ENCODE measurements at places on chromosomes 4 and X. TPM values are rescaled to one million over a fixed set of nuclear protein-coding genes. Genes with fewer than 3 reads are reported as not detected.

- no peak for DNase-seq
These were observed 296.1 kb downstream of the TRIML1 start for GRCh38 chr4:188435381-188435780.

DNA sequence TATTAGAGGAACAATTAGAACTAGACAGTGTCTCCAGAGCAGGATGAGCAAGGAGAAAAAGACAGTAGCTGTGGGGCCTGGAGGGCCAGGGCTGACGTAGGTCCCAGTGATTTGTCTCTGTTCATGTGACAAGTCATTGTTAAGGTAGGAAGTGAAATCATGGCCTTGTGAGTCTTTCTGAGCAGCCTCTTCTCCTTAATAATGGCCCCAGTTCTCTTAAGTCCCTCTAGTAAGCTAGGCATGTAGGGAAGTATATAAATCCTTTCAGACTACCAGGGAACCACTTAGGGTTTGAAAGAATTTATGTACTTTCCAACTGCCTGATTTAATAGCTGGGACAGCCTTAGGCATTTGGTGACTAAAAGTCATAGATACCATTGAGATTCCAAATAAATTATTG is 133.0 kb downstream of the KLHL8 start:
- no peak for DNase-seq

THOC2 gene
- 65.9 TPM for total RNA-seq

TMEM35A gene
- total RNA-seq, result 0.10 TPM

DNA sequence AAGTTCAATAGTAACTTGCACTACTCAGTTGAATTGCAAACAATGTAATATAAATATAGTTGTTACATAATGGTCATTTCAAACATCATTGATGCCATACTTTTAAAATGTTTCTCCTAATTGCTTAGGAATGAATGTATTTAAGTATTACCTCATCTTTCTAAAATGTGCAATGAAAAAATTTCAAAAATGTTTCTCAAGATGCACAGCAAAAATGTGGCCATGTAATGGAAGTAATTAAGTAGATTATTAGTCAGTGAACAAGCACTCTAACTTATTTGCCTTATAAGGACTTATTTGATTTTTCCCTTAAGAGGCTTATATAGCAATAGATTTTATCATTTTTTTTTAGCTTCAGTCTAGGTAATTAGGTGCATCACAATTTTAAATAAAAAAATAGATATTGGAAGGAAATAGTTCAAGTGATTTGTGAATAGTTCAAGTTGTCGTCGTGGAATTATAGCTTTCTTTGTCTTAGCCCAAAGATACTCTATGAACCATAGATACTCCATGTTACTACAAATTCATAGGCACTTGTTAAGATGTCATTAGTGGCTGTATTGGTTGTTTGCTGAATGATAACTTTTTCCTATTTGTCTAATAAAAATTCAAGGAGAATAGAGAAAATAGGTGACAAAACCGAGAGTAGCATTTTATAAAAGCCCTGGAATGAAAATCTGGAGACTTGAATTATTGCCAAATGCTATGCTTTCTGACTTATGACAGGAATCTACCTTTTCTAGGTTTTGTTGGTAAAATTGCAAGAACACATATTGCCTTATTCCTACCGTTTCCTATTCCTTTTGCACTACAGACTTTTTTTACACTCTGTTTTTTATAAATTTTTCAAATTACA is 118.5 kb downstream of the TLL1 start:
- no peak for DNase-seq

GRCh38 chrX:78931814-78932213 is 13.4 kb upstream of the P2RY10 start:
- no peak for DNase-seq

GIMD1 gene
- not detected for total RNA-seq

- no peak for DNase-seq
These were observed 29.4 kb downstream of the PTTG2 start for GRCh38 chr4:37989398-37990260.

- no peak for DNase-seq
These were observed at the start of gene BGN for GRCh38 chrX:153494541-153495361. Gene BGN (plus strand): TSS chrX:153494980. CDS start chrX:153504632, 9,652 bp downstream.

DNA sequence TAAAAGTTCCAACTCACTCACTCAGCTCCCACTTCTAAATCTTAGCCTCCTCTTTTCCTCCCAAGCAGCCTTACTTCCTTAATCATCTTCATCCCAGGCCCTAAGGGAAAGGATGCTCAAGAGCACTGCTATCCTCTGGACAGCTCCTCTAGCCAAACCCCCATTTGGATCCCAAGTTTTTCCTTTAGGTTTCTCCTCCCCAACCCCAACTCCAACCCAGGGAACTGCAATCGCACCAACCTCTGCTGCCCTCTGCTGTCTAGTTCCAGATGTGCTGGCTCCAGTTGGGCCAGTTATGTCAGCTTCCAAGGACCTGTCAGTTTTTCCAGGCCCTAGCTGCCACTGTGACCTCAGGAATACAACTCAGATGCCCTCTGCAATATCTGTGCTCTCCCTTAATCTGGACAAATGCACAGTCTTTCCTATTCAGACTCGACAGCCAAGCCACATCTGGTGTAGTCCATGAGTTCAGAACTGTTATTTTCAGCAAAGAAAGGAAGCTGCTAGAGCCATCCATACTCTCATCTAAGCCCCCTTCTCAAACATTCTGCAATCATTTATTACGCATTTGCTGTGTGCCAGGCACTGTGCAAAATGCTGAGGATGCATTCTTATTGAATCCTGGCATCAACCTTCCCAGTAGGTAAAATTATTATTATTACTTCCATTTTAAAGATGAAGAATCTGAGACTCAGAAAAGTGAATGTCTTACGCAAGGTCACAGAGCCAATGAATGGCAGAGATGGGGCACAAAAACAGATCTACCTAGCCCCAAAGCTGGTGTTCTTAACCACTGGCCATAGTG is 12.3 kb upstream of the XPNPEP2 start:
- peak; percentile 37 for DNase-seq

- DNase-seq, result no peak
These were observed 6.3 kb upstream of the KCNIP4 start for GRCh38 chr4:21954916-21955315.

DNA sequence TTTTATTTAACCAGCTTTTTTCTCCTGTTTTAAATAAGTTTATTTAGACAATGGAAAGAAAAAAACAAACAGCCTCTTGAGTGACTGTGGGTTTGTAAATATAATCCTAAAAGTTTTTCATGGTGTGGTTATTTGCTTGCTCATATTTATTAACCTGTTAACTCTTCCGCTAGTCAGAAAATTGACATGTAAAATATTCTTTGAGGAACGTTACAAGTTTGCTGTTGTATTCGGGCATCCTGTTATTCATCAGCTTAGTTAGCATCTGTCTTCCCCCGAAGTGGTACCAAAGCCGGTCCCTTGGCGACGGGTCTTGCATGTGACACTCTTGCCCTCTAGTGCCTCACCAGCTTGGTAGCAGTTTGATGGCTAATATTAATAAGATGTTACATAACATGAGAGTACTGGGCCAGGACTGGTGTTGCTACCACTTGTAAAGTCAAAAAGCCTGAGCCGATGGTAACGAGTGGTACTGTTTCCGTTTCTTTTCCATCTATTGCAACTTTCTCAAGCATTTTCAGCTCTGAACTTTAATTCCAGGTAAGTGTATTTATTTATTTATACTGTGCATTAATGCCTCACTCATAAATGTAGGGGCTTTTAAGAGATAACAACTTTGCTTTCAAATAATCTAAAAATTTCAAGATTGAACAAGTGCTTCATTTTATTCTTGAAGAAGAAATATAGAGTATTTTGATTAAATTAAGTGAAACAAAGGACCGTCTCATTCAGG is at the start of gene NDST3:
Gene NDST3 (plus strand): TSS at position 434 of the 733 bp plus-strand sequence. CDS start 19,425 bp downstream, outside the sequence.
- DNase-seq, result no peak

GRCh38 chr4:38667085-38667893 is 3.3 kb downstream of the KLF3 start:
- DNase-seq, result peak; percentile 95

DCHS2 gene
- total RNA-seq, result 0.42 TPM

DNA sequence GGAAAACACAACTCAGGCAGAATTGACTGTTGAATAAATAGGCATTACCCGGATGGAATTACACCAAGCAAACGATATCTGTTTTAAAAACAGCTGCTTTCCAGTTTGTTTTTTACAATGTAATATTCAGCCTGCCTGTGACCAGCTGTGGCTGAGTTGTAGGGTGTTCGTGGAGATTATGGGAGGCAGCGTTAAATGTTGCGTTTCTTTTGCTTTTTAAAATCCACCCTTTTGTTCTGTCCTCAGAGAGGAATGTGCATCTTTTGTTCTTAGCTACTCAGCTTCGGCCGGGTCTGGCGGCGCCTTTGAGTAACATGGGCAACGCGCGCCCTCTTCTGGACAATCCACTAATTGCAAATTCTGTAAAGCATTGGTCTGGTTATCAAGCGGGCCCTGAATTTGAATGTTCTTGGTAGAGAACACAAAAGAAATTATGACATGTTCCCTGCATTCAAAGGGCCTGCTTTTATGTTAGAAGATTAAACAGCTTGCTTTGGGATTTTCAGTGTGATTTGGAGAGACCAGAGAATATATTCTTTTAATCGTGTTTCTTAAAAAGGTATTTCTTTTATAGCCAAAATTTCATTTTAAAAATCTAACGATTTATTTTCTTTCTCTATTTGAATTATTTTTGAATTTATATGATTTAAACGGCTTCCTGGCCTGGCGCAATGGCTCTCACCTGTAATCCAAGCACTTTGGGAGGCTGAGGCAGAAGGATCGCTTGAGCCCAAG is 76.3 kb upstream of the TRIM2 start:
- DNase-seq, result peak; percentile 92

- no peak for DNase-seq
These were observed 211.3 kb upstream of the RPS6KA3 start for GRCh38 chrX:20477836-20478524.

GRCh38 chrX:12906046-12906761 is at the start of gene TLR8:
Gene TLR8 (plus strand): TSS chrX:12906620. CDS start chrX:12906707, 87 bp downstream.
- no peak for DNase-seq

DNA sequence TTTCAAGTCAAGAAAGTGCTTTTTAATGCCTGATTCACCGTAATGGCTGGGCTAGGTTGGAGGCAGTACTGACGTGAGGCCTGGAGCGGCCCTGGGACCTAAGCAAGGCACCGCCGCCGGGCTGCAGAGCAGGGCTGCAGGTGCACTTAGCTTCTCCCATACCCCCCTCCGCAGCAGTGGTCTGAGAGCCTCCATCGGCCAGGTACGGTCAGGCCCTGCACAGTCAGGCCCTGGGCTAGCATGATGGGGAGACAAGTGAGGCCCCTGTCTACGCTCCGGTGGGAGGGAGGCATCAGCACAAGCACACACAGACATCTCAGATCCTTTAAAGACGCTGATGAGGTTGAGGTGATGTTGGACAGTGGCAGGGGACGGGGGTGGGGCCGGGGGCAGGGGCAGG is 4.7 kb downstream of the MAEA start:
- DNase-seq, result no peak

GRCh38 chr4:184734758-184735157 is 862 bp upstream of the CENPU start:
- no peak for DNase-seq

RNF175 gene
- 0.10 TPM for total RNA-seq

DNA sequence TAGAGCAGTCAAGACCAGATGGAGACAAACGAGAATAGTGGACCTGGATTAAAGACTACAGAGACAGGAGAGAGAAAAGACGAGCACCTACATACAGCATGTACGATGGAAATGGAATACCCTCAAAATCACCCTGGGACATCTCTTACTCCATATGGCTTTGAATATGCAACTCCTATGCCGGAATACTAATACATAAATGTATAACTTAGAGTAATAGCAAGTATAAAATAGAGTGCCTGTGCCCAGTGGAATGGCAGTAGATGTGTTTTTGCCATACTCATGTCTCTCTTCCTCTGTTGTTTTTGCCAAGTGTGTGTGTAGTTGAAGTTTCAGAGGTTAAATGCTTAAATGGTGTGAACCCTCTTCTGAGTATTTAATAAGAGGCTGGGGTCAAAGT is 39.8 kb upstream of the LIMCH1 start:
- no peak for DNase-seq

EPHA5 gene
- total RNA-seq, result 0.45 TPM

GRCh38 chr4:145058256-145058655 is 39.7 kb downstream of the ANAPC10 start:
- DNase-seq, result no peak

FOXR2 gene
- not detected for total RNA-seq

GRCh38 chrX:49176421-49177326 is 5.0 kb downstream of the PLP2 start:
- DNase-seq, result no peak

DNA sequence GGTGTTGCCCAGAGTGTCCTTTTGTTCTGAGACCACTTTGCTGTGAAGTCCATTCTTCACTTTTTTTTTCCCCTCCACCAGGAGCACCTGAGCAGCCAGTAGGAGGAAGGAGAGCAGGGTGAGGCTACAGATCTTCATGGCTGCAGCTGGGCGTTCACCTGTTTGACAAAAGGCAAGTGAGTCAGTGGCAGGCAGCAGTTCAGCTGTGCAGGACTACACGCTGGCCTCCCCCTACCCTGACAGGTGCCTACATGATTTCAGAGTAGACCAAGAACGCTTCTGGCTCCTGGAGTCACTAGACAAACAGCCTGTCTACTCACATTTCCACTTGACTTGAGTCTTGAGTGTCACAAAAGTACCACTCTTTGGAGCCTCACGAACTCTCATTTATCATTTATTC is 2.0 kb downstream of the FGFBP1 start:
- peak; percentile 45 for DNase-seq

All from lower leg skin (tissue), 4 donors.